ENCODE measurements at places on chromosomes 7 and 10.

DNA sequence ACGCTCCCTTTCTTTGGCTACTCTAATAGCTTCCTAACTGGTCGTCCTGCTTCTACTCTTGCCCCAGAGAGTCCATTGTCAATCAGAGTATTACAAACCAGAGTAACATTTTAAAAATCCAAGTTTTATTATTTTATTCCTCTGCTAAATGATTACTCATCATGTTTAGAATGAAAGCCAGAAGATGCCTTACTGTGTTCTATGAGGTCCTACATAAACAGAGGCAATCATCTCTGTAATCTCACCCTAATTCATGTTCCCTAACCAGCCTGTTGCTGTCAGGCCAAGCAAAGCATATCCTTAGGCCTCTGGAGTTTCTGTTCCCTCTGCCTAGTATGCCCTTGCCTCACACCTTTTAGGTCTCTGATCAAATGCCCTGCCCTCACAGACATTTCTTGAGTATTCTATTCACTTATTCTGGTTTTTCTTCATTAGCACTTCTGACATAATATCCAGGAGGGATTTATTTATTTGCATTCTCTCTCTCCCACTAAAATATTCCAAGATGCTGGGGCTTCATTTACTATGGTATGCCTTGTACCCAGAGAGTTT lies 497.5 kb downstream of the PHTF2 start:
- DNase-seq = peak; percentile 21

- no peak for DNase-seq
Observed at GRCh38 chr10:79189853-79190435, 121.2 kb downstream of the ZMIZ1 start.

DNA sequence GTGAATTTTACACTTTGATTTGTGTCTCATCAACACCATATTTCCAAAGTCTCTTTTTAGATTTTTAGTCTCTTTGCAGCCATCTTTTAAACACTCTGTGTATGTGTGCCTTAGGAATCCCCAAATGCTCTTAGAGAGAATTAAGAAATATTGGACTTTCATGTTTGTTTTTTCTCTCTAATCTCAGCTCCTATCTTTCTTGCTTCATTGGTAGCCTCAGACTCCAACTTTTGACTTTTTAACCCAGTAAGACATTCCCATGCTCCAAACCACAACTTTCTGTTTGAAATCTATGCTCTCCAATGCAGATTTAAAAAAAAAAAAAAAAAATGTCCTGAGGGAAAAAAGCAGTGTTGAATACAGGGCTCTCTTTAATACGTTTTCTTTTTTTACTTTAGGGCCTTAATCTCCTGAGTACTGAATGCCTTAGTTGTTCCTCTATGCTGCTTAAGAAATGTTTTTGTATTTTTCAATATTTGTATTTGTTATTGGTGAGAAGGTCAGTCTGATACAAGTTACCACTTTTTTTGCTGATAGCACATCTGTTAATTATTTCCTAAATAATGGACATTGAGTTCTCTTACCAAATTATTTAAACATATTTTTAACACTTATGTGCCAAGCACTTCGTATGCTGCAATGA lies 489.9 kb downstream of the NXPH1 start:
- no peak for DNase-seq

GRCh38 chr7:1156782-1157535 lies 3.0 kb downstream of the ZFAND2A start:
- DNase-seq = no peak

DNA sequence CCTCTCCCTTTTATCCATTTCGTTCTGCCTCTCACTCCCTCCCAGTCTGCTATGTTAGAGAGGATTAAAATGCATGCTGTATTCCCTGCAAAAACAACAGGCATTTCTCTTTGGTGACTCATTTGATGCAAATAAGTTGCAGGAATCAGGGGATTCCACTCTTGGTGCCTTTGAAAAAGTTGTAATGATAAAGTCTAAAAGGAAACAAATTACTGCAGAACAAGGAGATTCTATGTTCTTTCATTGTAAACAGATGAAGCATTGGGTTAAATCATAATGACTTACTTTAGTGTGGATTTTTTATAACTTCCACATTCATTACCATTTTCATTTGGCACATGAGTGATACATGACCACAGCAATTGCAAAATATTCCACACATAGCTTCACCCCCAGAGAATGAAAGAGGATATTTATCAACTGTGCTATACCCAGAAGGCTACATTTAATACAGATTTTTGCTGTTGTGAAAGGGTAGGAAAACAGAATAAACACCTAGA lies 33.4 kb upstream of the ABLIM1 start:
- no peak for DNase-seq

- DNase-seq = no peak
Observed at GRCh38 chr7:118735441-118735840, 510.9 kb downstream of the ANKRD7 start.

GRCh38 chr7:26189697-26190096 lies 10.8 kb downstream of the HNRNPA2B1 start:
- no peak for DNase-seq

GRCh38 chr10:16195178-16195769 lies 241.5 kb upstream of the PTER start:
- DNase-seq = no peak

DNA sequence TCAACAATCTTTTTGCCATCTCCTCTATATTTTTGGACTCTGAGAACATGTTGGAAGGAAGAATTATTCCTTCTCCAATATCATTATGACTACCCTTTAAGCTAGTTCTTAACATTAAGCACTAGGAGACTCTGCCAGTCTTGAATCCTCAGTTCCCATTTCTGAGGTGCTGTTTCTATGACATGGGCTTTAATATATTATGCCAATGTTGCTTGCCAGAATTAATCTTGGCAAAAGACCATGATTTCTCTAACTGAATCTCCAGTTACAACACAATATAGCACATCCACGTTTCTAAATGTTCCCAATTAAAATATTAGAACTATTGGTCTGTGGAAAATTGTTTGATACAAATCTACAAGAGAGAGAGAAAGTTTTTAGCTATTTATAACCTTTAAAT lies 250.0 kb downstream of the HGF start:
- no peak for DNase-seq

Measured in stromal cell of bone marrow (primary cell).